A172 (cell line): ENCODE measurements at places on chromosomes 4 and X. TPM values are rescaled to one million over a fixed set of nuclear protein-coding genes. Genes with fewer than 3 reads are reported as not detected.

TEX11 gene
- 0.22 TPM in 1 of 2 replicates, not detected in the other for total RNA-seq

DNA sequence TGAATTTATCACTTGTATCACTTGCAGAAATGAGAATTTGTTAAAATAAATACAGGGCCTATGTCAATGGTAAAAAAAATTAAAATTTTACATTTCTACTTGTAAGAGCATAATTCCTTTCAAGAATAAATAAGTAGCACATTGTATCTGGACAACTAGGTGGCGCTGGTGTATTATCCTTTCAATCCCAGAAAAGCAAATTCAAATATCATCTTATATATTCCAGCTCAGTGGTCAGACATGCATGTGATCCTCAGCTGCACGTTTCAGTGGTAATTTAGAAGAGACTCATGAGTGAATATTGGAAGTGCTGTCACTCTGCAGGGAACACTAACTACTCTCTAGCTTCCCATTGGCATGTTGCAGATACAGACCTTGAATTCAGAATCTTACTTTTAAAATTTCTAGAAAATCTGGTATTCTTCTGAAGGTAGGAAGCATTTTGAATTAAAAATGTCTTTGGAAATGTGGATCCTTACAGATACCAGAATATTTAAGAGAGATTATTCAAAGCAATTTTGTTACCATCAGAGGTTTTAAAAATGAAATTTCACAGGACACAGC lies 1414.7 kb upstream of the TENM3 start:
- peak; percentile 67 for DNase-seq

DNA sequence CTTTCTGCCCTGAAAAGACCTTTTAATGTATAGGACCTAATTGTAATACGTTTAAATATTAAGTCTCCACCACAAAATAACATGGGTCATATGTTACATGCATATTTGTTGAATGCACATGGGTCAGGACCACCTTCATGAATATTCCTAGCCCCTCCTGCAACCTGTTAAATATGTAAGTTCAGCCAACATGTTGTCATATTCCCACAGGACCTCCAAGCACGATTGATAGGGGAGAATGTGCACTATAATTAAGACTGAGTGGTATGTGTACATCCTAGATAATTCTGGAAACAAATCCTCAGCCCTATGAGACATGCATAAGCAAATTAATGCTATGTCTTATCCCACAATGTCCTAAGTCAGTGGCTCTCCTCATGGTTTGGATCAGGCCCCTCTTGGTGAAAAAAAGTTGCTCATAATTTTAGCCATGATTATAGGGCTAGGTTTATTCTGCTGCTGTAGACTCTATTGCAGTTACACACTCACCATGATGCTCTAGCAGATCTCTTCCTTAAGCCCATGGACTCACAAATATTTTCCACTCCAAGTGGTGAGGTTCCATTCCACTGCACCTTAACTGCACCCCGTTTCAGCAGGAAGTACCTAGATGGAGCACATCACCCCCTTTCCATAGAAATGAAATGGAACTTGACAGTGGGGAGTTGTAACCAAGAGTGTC lies 10.2 kb downstream of the TIGD2 start:
- DNase-seq: no peak

GRCh38 chr4:38871593-38871992 lies 4.0 kb downstream of the FAM114A1 start:
- no peak for DNase-seq

ZDHHC15 gene
- not detected in 2 replicates for total RNA-seq

PCDH19 gene
- total RNA-seq: not detected in 2 replicates

DNA sequence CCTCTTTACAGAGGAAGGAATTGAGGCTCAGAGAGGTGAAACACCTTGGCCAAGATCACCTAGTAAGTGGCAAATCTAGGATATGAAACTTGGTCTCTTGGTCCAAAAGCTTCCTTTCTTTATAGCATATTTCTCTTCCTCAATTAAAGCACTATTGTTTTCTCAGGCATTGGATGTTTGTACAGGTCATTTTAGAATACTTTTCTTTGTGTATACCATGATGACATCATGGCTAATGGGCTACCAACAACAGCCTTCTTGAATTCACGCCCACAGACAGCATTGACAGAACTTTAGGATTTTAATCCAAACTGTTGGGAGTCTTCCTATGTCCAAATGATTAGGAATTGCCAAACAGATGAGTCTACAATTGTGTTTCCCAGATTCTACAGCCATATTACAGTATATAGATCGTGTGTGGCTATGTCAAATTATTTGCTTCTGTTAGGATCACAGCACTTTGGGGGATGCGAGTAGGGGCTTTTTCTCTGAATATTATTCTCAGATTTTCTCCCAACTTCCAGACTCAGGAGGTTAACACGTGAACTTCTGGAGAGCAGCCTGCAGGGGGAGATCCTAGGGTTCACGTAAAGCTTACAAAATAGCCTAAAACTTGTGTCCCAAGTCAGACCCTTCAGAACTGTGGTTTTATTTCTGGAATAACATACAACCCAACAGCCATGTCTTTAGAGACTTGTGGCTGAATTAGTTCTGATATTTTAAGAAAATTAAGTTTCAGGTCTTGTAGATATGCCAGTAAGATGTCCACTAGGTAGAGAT lies 191.8 kb downstream of the SHROOM3 start:
- no peak for DNase-seq

- DNase-seq: no peak
Measured at GRCh38 chr4:107065201-107065600, 29.1 kb upstream of the DKK2 start.

GRCh38 chrX:42128587-42128986 lies 205.2 kb upstream of the CASK start:
- DNase-seq: no peak
